CD4-positive, CD25-positive, alpha-beta regulatory T cell (primary cell): ENCODE measurements at places on chromosomes 6 and 20.

DNA sequence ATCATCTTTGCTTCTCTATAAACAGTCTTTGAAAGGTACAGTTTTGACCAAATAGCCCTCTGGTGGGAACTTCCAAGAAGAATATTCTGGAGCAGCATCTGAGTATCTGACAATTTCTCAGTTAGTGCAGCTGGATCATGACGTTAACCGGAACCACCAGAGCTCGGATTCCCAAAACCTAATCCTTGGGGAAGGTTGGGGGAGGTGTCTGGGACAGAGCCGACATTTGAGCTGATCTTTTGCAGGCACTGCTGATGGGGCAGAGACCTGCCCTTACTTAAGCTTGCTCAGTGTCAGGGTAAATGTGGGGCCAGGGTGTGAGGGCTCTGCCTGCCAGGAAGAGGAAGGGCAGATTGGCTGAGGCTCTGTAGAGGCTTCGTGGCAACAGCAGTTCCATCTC, 416.6 kb downstream of the DHX35 start:
- H3K4me3 ChIP-seq = no peak overlapping the region
- H3K36me3 ChIP-seq = no peaks in the 10 kb centered on the region
- no peaks in the 10 kb centered on the region for H3K4me1 ChIP-seq
- no peak overlapping the region for H3K27ac ChIP-seq
- DNase-seq = no peak

DNA sequence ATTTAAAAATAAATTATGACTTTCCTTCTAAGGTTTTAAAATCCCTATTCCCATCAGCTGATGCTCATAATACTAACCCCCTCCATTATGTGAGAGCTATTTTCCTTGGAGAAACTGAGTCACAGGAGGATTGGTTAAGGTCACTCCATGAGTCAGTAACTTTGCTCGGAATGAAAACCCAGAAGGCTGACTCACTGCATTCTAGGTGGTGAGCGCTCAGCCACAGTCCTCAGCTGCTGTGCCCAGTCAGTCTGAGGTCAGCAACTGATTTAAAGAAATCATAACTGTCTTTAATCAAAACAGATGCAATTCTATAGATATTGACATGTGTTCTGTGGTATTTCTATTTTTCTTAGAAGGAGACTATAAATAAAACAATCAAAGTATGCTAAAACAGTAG, 359.2 kb downstream of the GJA1 start:
- H3K4me3 ChIP-seq = no peak overlapping the region
- H3K27ac ChIP-seq = no peak overlapping the region
- H3K27me3 ChIP-seq = no peaks in the 10 kb centered on the region
- H3K4me1 ChIP-seq = no peaks in the 10 kb centered on the region
- H3K36me3 ChIP-seq = no peaks in the 10 kb centered on the region
- DNase-seq = no peak

DNA sequence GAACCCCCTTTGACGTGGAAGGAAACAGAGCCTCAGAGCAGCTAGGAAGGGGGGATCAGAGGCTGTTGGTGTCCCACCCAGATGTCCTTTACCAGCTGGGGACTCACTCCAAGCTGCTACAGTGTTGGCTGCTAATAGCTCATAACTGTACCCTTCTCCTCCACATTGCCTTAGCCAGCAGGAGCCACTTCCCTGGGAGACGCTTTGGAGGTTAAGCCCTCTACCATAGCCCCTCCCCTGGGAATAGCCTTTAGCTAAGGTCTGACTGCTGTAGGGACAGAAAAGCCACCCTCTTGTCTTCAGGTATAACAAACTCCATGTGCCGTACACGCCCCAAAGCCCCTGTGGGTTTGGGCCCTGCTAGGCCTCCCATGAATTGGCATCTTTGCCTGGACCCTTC, 238.6 kb downstream of the LRFN2 start:
- no peaks in the 10 kb centered on the region for H3K27me3 ChIP-seq
- DNase-seq = no peak
- no peak overlapping the region for H3K4me3 ChIP-seq
- no peaks in the 10 kb centered on the region for H3K36me3 ChIP-seq
- no peak overlapping the region for H3K27ac ChIP-seq
- no peaks in the 10 kb centered on the region for H3K4me1 ChIP-seq

- DNase-seq = no peak
- H3K27ac ChIP-seq = no peak within 1 kb of the TSS
- no peaks in the 10 kb centered on the region for H3K4me1 ChIP-seq
- H3K27me3 ChIP-seq = peaks cover 2% of the 10 kb centered on the region
- no peaks in the 10 kb centered on the region for H3K36me3 ChIP-seq
These were observed at the start of gene ROS1 for GRCh38 chr6:117425431-117426153. ROS1 (minus strand) TSS chr6:117425942; CDS start chr6:117425656, 286 bp downstream.

DNA sequence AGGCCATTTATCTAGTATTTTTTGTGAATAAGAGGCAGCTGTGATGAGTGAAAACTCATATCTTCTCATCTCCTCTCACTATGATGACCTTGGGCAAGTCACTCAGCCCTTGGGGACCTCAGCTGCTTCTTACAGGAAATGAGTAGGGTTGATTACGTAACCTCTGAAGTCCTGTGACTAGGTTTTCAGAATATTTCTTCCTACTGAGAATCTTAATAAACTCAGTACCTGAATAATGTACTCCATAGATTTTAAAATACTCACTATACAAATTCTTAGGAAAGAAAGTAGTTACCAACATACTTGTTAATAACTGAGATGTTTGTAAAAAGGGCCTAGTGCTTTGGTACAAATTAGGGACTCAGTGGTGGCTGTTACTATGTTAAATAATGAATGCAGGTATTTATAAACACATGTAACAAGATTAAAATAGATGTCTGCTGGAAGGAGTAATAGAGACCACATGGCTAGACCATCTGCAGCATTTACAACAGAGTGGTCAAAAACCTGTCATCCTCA, 60.9 kb downstream of the RPRD1B start:
- H3K27me3 ChIP-seq = no peaks in the 10 kb centered on the region
- peak; percentile 51 for DNase-seq
- peaks cover 25% of the 10 kb centered on the region for H3K4me1 ChIP-seq
- peak overlapping the region; percentile 74 for H3K27ac ChIP-seq
- peaks cover 14% of the 10 kb centered on the region for H3K36me3 ChIP-seq

- H3K27me3 ChIP-seq = no peaks in the 10 kb centered on the region
- no peak overlapping the region for H3K27ac ChIP-seq
- H3K4me1 ChIP-seq = no peaks in the 10 kb centered on the region
- no peak for DNase-seq
- no peaks in the 10 kb centered on the region for H3K36me3 ChIP-seq
- no peak overlapping the region for H3K4me3 ChIP-seq
These were observed 57.0 kb downstream of the RNF144B start for GRCh38 chr6:18444111-18444510.

- H3K36me3 ChIP-seq = no peaks in the 10 kb centered on the region
- no peak overlapping the region for H3K4me3 ChIP-seq
- no peak overlapping the region for H3K27ac ChIP-seq
- peaks cover 7% of the 10 kb centered on the region for H3K27me3 ChIP-seq
- DNase-seq = no peak
These were observed 39.5 kb downstream of the FBXO5 start for GRCh38 chr6:152943260-152943897.

DNA sequence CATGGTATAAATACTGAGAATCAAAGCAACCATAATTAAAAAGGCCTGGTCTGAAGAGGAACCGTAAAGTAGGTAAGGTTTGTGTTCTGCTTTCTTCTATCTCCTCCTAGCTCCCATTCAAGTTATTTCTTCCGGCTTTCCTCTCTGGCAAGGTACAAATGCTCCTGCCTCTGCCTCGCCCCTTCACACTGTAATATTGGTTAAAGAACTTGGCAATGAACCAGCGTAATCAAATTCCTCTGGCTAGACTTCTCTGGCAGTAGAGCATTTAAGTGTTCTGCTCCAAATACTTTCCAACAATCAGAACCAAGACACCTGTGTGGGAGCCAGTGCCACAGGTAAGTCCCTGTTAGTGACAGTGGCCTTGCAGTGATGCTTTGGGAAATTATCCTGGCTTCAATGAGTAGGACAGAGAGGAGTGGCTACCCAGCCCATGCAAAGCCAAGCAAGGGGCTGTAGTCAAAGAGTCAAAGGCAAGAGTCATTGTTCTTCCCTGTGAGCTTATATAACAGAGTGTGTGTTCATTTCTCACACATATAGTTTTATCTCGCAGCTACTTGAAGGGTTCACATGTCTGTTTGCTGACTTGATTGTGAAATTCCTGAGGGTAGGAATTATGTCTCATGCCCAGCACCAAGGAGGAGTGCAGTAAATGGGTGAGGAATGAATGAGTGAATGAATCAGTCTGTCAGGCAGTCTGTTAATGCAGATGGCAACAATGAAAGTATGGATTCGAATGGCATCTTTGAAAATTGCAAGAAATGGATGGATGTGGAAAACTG, 329.3 kb downstream of the NRN1 start:
- no peaks in the 10 kb centered on the region for H3K36me3 ChIP-seq
- no peak for DNase-seq
- H3K4me3 ChIP-seq = no peak overlapping the region
- no peaks in the 10 kb centered on the region for H3K27me3 ChIP-seq
- H3K27ac ChIP-seq = no peak overlapping the region
